Stimulated activated CD4-positive, alpha-beta T cell treated with anti-CD3 and anti-CD28 coated beads, Interleukin-15, amount 100 ng/mL, for 1 hour (primary cell): ENCODE measurements at places on chromosomes 12 and 14.

DNA sequence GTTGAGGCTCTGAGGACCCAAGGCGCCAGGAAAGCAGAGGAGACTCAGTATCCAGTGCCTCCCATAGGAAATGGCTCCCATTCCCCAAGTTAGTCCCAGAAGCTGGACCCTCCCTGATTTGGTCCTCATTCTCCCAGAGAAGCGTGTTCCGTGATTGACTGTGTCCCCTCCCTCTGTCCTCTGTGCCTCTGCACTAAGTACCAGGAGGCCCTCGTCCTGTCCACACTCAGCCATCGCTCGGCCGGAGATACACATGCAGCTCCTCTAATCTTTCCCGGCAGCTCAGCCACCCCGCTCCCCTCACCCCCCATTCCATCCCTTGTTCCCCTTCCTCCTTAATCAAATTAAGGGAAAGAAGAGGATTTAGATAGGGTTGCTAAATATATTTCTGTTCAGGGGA lies 28.3 kb upstream of the ATP2A2 start:
- no peak for DNase-seq

DNA sequence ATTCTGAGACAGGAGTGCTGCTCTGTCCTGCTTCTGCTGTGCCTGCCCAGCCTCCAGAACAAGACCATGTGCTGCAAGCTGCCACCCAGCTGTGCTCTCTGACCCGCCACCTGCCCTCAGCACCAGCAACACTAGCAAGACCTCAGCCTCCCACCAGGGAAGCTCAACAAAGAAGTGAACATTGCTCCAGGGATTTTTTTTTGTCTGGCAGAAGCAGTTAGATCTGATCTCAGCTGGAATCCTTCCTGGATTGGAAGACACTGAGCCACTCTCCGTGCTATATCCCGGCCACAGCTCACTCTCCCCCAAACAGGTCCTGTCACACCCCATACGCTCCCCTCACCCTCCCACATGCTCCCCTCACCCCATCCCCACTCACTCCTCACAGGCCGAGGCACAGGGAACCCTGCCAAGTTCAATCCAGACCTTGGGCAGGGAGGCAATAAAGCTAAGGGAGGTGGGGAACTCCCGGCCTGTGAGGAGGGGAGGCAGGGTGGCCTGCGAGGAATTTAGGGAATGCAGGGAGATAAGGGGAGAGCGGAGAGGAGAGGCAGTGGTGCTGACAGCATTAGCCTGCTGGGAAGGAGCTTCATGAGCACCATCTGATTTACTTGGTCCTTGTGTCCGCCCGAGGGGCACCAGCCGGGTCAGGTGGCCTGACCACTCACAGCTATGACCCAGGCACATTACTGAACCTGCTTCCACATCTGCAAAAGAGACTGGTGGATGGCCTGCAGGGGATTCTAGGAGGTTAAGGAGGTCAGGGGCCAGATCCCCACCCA lies 29.7 kb downstream of the CCDC85C start:
- no peak for DNase-seq

GRCh38 chr12:66168410-66168809 lies 1.4 kb downstream of the TMBIM4 start:
- no peak for DNase-seq

DNA sequence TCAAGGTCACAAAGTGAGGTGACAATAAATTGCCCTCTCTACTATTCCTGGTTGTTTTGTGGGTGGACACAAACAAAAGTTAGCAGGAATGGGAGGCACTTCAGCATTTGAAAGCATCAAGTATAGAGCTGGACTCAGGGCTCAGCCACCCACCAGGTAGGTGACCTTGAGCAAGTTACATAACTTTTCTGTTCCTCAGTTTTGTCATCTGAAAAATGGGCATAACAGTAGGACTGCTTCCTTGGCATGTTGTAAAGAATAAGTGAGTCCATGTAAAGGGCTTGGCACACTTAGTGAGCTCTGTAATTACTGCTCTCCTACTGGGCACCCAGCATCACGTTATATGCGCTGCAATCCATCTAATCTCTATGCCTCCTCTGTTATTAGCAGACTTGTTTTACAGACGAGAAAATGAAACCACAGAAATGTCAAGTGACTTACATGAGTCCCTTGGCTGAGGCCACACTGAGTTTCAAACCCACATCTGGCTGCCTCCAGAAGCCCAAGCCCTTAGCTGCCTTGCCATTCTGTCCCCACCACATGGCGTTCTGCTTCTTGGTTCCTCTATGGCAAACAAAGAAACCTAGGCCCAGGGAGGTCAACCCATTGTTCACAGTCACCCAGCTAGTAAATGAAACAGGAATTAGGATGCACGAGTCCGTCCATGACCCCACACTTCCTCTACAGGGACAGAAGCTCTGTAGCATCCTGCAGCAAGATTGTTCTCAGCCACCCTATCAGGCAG lies 63.2 kb upstream of the SLC24A4 start:
- no peak for DNase-seq

DNA sequence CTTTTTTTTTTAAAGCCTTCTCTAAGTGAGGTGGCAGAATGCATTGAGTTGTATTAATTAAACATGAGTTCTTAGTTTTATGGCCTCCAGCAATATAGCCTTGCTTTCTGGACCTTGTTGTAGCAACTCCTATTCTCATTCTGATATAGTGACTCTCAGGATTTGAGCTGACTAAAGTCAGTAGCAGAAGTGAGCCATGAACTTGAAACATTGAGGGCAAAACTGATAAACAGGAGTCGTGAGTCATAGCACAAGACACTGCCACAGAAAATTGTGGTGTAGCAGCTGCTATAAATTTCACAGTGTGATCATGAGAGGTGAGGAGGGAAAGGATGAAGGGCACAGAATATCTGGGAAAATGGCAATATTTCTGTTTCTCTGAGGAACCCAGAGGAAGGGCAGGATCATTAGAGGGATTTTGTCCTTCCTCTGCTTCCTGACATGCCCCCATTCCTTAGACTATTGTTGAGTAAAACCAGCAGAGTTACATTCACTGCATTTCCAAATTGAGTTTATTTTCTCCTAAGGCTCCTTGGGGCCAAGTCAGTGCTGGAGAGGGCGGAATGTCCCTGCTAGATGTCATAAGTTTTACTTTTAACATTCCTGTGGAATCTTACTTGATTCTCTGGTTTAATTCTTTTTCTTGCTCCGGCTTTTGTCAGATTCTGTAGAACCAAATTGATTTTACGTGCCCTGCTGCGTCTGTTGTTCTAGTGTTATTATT lies 7.5 kb downstream of the KLRG1 start:
- DNase-seq, result no peak
